ENCODE measurements at places on chromosomes 16 and 17. TPM values are rescaled to one million over a fixed set of nuclear protein-coding genes. Genes with fewer than 3 reads are reported as not detected.

DNA sequence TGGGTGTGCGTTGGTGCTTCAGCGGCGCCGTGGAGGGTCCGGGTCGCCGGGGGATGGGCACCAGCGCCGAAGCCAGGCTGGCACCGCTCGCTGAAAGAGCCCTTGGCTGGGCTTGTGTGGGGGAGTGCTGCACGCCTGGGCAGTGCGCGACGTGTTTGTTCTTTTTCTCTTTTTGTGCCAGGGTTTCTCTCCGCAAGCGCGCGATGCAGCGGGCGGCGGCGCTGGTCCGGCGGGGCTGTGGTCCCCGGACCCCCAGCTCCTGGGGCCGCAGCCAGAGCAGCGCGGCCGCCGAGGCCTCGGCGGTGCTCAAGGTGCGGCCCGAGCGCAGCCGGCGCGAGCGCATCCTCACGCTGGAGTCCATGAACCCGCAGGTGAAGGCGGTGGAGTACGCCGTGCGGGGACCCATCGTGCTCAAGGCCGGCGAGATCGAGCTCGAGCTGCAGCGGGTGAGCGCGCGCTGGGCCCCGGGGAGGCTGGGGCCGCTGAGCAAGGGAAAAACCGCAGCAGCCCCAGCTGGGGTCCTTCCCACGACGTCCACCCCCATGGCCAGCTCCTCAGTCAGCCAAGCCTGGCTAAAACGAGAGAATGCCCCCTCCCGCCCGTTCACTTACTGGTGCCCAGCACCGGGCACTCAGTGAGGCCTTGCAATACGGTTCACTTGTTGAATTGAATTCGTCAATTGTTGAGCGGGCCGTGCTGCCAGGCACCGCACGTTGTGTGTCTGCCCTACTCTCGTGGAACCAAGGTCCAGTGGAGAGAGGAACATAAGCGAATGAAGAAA, 541 bp downstream of the GPT2 start:
- DNase-seq: no peak

- DNase-seq: no peak
Measured at GRCh38 chr17:43467981-43468581, 15.7 kb upstream of the DHX8 start.

DNA sequence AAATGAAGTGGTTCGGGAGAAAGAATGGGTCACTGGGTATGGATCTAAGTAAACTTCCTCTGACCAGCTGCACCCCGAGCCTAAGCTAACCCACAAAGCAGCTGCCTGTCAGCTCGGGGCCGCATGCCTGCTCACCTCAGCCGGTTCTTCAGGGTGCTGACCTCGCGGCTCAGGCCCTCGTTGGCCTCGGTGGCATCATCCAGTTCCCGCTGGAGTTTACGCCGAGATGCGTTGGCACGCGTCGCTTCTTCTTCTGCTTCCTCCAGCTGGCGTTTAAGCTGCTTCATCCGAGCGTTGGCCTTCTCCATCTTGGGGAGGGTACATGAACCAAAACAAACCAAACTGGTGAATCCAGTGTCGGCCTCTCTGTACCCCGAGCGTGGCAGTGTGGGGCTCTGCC, 41.1 kb downstream of the NDEL1 start:
- DNase-seq: no peak

The KRTAP9-8 gene
- not detected for total RNA-seq

The SLC5A10 gene
- 0.16 TPM for total RNA-seq

- no peak for DNase-seq
Measured at GRCh38 chr17:75548813-75549212, 23.3 kb downstream of the LLGL2 start.

The KIAA0513 gene
- total RNA-seq: 12.6 TPM

The ATF7IP2 gene
- 22.6 TPM for total RNA-seq

- no peak for DNase-seq
Measured at GRCh38 chr17:11618861-11619566, 20.7 kb downstream of the DNAH9 start.

- DNase-seq: no peak
Measured at GRCh38 chr16:81329947-81330346, 15.2 kb downstream of the GAN start.

DNA sequence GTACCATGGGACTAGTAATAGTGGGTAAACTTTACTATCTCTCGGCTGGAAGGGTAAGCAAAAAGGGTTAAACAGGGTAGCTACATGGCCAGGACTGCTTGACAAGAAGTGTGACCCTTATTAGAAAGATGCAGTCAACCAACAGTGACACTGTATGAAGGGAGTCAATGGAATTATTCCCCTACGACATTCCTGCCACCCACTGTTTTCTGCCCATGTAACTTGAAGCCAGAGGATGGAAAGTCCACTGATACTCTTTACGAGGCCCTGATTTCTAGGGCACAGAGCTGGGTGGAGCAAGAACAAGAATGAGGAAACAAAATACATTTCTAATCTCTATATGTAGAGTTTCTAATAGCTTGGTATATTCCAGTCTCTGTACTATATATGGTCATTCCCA, 1102.5 kb downstream of the CDH11 start:
- no peak for DNase-seq

GRCh38 chr17:5422505-5422904, 2.5 kb downstream of the RPAIN start:
- no peak for DNase-seq

DNA sequence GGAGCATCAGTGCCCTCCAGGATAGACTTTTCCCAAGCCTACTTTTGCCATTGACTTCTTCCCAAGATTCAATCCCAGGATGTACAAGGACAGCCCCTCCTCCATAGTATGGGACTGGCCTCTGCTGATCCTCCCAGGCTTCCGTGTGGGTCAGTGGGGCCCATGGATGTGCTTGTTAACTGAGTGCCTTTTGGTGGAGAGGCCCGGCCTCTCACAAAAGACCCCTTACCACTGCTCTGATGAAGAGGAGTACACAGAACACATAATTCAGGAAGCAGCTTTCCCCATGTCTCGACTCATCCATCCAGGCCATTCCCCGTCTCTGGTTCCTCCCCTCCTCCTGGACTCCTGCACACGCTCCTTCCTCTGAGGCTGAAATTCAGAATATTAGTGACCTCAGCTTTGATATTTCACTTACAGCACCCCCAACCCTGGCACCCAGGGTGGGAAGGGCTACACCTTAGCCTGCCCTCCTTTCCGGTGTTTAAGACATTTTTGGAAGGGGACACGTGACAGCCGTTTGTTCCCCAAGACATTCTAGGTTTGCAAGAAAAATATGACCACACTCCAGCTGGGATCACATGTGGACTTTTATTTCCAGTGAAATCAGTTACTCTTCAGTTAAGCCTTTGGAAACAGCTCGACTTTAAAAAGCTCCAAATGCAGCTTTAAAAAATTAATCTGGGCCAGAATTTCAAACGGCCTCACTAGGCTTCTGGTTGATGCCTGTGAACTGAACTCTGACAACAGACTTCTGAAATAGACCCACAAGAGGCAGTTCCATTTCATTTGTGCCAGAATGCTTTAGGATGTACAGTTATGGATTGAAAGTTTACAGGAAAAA, 9.7 kb upstream of the CYLD start:
- no peak for DNase-seq

DNA sequence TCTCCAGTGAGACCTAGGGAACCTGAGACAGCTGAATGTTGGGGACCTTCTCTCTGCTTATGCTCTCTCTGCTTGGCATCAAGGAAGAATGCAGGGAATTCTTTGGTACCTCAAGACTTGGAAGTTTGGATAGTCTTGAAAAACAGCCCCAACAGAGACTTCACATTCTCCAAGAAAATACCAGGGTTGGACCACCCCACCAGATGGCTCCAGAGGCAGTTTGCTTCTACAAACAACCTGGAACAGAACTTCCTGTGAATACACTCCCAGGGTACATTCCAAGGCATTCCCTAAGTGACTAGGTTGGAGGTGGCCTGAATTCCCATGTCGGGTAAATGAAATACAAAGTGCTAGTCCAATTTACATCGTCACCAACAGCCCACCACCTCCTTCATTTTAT, 314.4 kb downstream of the PMP22 start:
- no peak for DNase-seq

GRCh38 chr16:21203155-21203797, 8.1 kb downstream of the ZP2 start:
- DNase-seq: no peak

- no peak for DNase-seq
Measured at GRCh38 chr16:52721331-52721730, 174.4 kb upstream of the TOX3 start.

The SLC13A2 gene
- total RNA-seq: not detected

The ACSF2 gene
- total RNA-seq: 22.2 TPM

GRCh38 chr17:82978765-82979349, 100.6 kb upstream of the METRNL start:
- DNase-seq: no peak

DNA sequence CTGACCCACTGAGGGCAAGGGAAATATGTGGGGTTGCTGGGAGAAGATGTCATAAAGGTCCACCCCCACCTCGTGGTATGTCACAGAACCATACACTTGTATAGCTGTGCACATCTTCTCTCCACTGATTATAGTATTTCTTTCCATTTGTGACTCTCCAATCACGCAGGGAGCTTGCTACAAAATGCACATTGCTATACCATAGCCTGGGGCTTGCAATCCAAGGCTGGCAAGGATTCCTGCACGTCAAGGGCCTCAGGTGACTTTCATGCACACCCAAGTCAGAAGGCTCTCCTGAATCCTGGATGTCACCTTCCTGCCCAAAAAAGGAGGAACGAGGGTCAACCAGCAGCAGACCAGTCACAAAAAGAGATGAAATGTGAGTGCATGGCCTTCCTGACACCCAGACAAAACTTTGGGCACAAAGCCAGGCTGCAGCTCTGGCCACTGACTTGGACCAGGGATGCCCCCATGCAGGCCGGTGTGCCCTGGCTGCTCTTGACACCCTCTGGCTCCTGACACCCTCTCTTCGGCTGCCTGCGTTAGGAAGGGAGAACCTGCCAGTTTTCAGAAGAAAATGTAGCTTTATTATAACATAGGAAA, 12.1 kb downstream of the TBC1D26 start:
- no peak for DNase-seq

GRCh38 chr17:11823862-11824261, 173.4 kb downstream of the ZNF18 start:
- no peak for DNase-seq

The SPNS1 gene
- total RNA-seq: 12.8 TPM

- DNase-seq: no peak
Measured at GRCh38 chr17:65901394-65901793, 290.5 kb downstream of the CEP112 start.

- DNase-seq: no peak
Measured at GRCh38 chr17:9339958-9340357, 235.7 kb downstream of the STX8 start.

DNA sequence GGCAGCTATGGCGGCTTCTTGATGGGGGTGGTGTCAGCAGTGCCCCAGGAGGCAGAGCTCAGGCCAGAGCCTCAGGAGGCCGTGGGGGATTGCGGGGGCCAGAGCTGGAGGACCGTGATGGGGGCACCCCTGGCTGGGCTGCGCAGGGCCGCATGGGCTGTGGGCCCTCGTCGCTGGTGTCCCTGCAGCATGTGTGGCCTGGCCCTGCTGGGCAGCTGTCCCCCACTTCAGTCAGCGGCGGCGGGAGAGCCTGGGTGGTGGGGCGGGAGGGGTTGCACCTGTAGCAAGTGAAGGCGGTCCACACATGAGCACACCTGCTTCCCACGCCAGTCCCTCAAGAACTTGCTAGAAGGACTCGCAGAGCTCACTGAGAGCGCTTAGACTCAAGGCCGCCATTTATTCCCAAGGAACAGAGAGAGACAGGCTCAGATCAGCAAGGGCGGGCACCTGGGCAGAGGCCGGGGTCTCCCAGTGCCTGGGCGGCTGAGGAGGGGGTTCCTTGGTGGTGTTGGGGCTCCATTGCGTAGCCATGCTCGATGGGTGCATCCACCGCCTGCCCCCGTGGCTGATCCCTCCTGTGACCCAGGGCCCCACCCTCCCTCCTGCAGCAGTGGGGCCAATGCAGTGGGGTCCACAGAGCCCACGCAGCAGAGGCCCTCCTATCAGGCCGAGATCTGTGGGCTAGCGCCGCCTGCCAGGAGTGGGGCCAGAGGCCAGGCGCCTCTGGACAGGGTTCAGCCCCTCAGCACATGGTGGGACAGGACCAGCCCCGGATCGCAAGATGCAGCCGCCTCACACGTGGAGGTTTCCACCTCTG, 15.7 kb downstream of the PRSS27 start:
- no peak for DNase-seq

GRCh38 chr16:81481207-81481821, 36.7 kb downstream of the CMIP start:
- DNase-seq: no peak

The TEX19 gene
- not detected for total RNA-seq

The MYL4 gene
- 3,895 TPM for total RNA-seq

- DNase-seq: no peak
Measured at GRCh38 chr16:58339452-58339981, 44.7 kb upstream of the PRSS54 start.

- DNase-seq: no peak
Measured at GRCh38 chr17:28379814-28380801, 8.6 kb downstream of the SARM1 start.

DNA sequence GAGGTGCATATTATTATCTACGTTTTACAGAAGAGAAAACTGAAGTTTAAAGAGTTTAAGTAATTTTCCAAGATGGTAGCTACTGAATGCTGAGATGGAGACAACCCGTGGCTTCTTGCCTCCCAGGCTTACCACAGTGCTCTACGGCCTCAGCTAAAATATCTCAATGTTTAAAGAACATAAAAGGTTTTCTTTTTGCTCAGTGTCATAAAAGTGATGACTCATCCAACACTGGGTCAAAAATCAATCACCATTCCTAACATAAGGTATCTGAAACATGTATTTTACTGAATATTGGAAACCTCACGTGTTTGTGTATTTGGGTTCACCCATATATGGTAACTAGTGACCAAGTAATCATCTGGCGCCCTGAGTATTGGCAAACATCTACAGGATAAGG, 18.4 kb downstream of the ABCA9 start:
- no peak for DNase-seq

DNA sequence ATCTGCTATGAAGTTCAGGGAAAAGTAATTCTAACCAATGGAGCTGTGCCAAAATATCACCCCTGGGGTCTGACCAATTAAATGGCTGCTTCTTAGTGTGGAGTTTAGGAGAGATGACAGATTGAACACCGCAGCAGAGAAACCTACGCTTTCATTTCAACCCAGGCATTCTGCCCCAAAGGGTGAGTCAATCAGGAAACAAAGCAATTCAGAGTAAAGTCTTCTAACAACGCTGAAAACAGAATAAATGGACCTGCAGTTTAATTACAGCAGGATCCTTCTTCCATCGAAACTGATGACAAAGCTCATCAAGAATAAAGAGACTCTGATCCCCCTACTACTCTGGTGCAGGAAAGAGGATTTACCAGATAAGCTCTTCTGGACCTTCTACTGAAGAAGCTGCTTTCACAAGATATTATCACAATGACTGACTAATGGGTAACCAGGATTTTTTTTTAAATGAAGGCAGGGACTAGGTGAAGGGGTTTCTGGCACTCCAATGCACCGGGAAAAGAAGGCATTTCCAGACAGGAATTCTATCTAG, 16.7 kb downstream of the RFFL start:
- no peak for DNase-seq

The SSTR5 gene
- 2.7 TPM for total RNA-seq

- DNase-seq: no peak
Measured at GRCh38 chr16:81421536-81421935, 23.1 kb upstream of the CMIP start.
